ENCODE measurements at places on chromosomes 2 and 18.

- no peak for DNase-seq
Observed at GRCh38 chr2:109203246-109204011, 74.4 kb downstream of the SH3RF3 start.

GRCh38 chr2:88599527-88599926 is 27.7 kb downstream of the EIF2AK3 start:
- DNase-seq, result no peak

DNA sequence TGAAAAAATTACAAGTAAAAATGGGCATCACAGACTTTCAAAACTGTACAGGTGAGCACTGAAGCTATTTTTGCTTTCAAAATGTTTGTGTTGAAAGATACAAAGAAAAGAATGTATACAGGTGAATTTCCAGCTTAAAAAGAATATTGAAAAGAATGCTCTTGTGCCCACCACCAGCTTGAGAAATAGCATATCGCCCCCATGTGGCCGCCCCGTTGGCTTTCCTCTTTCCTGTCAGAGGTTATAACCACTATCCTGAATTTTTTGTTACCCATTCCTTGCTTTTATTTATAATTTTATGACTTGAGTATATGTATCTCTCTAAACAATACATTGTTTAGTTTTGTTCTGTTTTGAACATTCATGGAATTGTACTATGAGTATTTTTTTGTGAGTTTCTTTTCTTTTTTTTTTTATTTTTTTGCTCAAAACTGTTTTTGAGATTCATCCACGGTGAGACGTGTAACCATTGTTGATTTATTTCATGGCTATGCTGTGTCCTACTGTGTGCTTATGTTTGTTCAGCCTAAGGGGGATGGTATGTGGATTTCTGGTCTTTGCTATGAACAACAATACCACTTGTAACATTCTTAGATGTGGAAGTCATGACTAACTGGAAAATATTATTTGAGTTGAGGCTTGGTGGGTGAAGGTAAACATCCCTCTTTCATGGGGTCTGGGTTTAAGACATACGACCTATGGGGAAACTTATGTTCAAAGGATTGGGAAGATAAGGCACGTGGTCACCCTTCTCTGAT is 11.6 kb downstream of the TRPM8 start:
- DNase-seq, result no peak

DNA sequence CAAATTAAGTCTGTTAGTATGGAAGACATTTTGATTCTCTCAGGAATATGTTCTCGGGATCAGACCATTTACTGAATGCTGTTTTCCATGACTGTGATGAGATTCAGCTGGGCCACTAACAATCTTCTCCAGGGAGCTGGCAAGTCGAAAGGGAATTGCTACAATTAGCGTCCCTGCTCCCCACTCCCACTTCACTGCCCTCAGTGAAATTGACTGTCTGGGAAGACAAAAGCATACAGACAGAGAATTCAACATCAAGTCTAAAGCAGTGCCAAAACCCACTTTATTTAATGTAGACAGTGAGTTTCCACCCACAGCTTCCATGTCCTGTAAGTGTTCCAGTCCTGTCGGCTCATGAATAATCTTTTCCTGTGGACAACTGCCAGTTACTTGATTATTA is 34.0 kb upstream of the COL3A1 start:
- DNase-seq, result no peak

DNA sequence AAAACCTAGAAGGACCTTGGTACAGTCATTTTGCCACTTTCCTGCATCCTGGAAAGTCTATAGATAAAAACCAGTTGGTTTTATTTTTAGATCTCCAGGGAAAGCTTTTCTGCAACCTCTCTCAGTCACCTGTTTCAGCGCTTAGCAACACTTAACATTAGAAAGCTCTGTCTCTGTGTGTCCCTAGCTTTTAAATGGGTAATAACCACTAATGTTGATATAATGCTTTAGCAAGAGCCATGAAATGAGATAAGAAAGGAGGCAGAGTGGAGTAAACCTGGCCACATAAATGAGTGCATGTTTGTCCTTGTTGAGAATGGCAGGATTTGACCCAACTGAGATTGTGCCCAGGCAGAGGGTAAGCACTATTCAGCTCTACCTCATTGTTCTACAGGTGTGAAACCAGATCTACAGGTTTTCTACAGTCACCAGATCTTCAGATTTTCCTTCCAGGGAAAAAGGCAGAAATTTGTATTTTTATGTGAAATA is 44.8 kb downstream of the MARCHF4 start:
- DNase-seq, result no peak

GRCh38 chr2:208545403-208546042 is 138.9 kb downstream of the PTH2R start:
- no peak for DNase-seq

GRCh38 chr2:126886916-126887280 is 11.8 kb upstream of the TEX51 start:
- no peak for DNase-seq

DNA sequence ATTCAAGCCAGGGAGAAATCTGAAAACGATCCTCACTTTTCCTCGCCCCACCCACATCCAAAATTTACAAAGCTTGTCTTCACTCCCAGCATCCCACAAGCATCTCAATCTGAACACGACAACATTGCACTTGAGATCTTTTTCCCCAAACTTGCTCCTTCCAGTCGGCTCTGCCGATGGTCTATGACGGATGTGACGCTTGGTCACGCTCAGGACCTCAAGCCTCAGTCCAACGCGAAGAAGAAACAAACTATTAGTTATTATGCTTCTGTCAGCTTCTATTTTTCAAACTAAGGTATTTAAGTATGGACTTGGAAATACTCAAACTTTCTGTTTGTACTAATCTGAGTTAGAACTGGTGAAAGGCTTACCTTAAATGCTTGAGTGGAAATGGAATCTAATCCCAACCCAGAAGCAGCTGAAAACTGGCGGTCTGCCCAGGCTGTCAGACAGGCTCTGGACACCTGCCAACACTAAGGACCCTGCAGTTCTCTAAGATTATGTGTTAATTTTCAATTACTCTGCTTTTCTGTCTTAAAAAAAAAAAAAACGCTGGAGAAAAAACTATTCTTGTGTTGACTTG is 132.1 kb upstream of the DNMT3A start:
- peak; percentile 14 for DNase-seq

DNA sequence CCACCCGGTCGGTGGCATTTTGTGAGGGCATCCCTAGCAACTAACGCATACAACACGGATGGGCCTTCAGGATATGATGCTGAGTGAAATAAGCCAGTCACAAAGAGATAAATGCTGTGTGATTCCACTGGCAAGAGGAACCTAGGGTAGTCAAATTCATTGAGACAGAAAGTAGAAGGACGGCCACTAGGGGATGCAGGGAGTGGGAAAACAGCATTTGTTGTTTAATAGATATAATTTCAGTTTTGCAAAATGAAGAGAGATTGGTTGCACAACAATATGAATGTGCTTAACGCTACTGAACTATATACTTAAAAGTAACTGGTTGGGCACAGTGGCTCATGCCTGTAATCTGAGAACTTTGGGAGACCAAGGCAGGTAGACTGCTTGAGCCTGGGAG is 112.9 kb downstream of the AFF3 start:
- no peak for DNase-seq

DNA sequence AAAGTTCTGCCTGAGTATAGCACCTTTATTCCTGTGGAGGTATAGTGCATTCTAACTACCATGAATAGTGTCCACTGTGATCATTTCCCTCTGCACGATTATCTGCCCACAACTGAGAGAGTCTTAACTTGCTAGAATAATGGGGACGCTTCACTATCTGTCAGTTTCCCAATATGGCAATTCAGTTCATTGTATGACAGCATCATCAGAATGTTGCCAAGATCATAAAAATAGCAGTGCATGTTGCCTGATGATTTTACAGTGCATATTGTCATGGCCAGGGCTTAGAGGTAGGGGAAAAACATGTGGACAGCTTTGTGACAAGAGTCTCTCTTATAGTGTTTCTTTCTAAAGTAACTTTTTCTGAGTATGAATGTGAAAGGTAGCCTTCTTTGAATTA is 6.1 kb downstream of the RASGRP3 start:
- no peak for DNase-seq

DNA sequence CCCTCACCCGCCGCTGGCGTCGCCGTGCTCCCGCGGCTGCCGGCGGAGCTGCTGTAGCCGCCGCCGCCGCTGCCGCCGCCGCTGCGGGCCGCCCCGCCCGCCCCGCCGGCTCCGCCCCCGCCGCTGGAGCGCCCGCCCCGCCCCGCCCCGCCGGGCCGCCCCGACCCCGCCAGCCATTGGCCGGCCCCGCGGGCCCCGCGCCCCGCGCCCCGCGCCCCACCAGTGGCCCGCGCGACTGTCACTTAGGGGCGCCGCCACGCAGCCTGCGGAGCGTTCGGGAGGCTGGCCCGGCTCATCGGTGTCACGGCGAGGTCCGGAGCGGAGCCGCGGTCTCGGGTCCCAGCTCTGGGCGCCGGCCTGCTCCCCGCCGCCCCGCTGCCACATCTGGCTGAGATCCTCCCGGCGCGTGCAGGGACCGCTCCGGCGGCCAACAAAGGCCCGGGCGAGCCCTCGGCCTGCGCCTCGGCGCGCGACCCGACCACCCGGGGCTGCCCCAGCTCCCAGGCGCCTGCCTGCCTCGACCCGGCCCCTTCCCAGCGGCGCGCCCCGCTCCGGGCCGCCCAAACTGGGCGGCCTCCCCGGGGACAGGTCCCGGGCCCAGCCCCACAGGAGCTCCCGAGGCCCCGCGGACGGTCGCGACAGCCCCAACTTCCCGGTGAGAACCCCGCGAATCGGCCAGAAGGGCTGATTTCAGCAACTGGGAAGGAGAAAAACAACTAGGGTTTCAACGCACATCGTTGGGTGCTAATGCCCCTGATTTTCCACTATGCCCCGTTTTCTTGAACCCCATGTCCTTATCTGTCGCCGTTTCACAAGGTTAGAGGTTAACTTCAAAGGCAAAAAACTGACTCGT is at the start of gene MGAT4A:
TSS of gene MGAT4A (minus strand) at position 92 of the 853 bp plus-strand sequence. CDS start 4,800 bp downstream, outside the sequence.
- no peak for DNase-seq

GRCh38 chr2:174334781-174335251 is at the start of gene SP9:
TSS of gene SP9 (plus strand) at chr2:174334954. CDS start at chr2:174335093, 139 bp downstream.
- DNase-seq, result no peak

- DNase-seq, result no peak
Observed at GRCh38 chr2:127735044-127735443, 33.7 kb downstream of the SFT2D3 start.

- no peak for DNase-seq
Observed at GRCh38 chr18:32773382-32773712, 524 bp upstream of the KLHL14 start.

GRCh38 chr2:79857888-79858287 is 345.0 kb downstream of the CTNNA2 start:
- no peak for DNase-seq

DNA sequence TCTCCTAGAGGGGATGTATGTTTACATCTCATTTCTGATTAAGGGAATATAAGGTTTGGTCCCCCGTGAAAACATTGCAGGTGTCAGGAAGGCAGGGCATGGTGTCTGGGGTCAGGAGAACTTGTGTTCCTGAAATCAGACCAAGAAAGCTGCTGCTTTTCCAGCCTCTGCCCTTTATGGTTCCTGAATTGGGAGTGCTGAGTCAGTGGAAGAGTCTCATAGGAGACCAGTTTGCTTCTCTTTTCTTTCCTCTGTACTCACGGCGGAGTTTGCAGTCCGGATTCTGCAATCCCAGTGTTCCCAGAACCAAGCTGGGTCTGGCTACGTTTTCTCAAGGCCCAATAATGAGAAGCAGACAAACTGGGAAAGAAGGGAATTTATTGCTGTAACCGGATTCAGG is 5.1 kb upstream of the MARCO start:
- no peak for DNase-seq

- no peak for DNase-seq
Observed at GRCh38 chr18:62856294-62856693, 141.0 kb downstream of the PHLPP1 start.

GRCh38 chr2:189849550-189849949 is 65.3 kb downstream of the PMS1 start:
- no peak for DNase-seq

GRCh38 chr2:231701456-231702373 is 6.6 kb upstream of the PTMA start:
- DNase-seq, result no peak

DNA sequence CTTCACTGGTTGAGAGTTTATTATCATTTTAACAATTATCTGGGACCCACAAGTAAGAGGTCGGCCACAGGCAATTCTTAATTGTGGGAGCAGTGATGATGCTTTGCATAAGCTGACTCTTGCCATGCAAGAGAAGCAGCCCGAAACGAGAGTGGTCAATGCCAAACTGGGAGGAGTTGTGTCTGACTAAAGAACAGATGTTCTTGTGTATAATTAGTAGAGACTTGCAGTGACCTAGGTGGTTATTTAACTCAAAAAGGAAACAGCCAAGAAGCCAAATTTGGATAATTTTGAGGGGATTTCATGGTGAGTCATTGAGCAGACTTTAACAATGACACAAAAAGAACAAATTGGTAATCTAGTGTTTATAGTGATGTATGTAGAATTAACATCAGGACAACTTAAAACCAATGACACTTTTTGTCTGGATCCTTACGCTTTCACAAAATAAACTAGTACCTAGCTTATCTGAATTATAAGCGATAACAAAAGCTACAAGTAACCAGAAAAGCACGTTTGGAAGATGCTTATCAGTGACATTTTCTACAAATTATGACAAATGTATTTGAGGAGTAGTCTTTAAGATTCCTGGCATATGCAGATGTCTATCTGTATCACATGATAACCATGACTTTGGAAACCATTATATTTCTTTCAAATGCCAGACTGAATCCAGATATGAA is 184.7 kb upstream of the DLGAP1 start:
- no peak for DNase-seq

GRCh38 chr18:10291568-10291981 is 162.9 kb upstream of the APCDD1 start:
- no peak for DNase-seq

- no peak for DNase-seq
Observed at GRCh38 chr18:72360634-72361033, 183.5 kb downstream of the CBLN2 start.

DNA sequence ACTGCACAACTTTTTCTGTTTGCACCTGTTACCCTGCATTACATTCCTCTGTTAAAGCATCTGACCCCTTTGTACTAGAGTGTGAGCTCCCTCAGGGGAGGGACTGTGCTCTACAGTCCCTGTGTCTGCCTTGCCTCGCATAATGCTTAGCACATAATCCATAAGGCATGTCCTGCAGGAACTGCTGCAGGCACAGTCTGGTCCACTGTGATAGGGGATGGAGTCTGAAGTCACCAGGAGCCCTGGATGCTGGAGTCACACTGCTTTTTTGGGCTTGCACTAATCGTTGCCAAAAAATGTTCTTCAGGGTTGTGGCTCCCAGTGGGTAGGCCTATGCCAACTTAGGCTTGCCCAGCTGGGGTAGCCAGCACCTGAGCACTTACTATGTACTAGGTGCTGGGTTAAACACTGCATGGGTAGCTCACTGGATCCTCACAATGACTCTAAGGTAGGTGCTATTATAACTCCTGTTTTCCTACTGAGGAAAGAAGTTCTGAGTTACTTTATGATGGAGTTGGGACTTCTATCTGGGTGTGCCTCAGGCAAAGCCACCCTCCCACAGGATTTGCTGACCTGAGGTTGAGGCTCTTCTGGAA is 33.3 kb downstream of the COPS7B start:
- no peak for DNase-seq

GRCh38 chr2:170533156-170533555 is 182.0 kb upstream of the SP5 start:
- no peak for DNase-seq

GRCh38 chr2:101568969-101569368 is 94.1 kb upstream of the RFX8 start:
- no peak for DNase-seq

GRCh38 chr2:191894681-191895147 is 47.8 kb upstream of the CAVIN2 start:
- no peak for DNase-seq

- no peak for DNase-seq
Observed at GRCh38 chr18:3455907-3456685, 6.1 kb downstream of the TGIF1 start.

All from cortex of kidney (tissue), 1 donor.